ENCODE measurements at places on chromosomes 13 and 19. TPM values are rescaled to one million over a fixed set of nuclear protein-coding genes. Genes with fewer than 3 reads are reported as not detected.

- H3K4me3 ChIP-seq = no peak overlapping the region
- H3K27me3 ChIP-seq = no peaks in the 10 kb centered on the region
- no peaks in the 10 kb centered on the region for H3K4me1 ChIP-seq
- no peak overlapping the region for H3K27ac ChIP-seq
- DNase-seq = no peak
Observed at GRCh38 chr13:33799950-33800592, 17.9 kb upstream of the RFC3 start.

DNA sequence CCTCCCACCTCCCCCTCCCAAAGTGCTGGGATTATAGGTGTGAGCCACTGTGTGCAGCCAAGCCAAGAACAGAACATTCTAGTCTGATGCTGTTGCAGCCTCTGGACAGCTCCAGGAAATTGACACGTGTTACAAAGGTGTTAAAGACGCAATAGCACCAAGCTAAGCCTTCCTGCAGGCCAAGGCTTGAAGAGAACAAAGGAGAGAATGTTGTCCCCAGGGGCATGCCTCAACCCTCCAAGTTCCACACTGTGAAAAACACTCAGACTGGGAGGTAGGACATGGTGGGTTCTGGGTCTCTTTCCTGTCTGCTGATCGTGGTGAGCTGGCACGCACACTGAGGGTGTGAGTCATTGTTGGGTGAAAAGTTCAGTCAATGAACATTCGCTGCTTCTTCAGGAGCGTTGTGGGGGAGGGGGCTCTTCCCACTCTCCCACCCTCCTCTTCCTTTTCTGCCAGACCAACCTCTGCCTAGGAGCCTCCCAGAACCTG is 5.3 kb upstream of the PTPRS start:
- H3K36me3 ChIP-seq = no peaks in the 10 kb centered on the region
- no peaks in the 10 kb centered on the region for H3K4me1 ChIP-seq
- no peaks in the 10 kb centered on the region for H3K27me3 ChIP-seq
- DNase-seq = no peak
- H3K27ac ChIP-seq = no peak overlapping the region

GRCh38 chr13:110309661-110310524 is 2.8 kb downstream of the COL4A2 start:
- H3K27ac ChIP-seq = peak overlapping the region; percentile 48
- H3K27me3 ChIP-seq = no peaks in the 10 kb centered on the region
- no peaks in the 10 kb centered on the region for H3K4me1 ChIP-seq
- no peak overlapping the region for H3K4me3 ChIP-seq
- H3K36me3 ChIP-seq = no peaks in the 10 kb centered on the region

DNA sequence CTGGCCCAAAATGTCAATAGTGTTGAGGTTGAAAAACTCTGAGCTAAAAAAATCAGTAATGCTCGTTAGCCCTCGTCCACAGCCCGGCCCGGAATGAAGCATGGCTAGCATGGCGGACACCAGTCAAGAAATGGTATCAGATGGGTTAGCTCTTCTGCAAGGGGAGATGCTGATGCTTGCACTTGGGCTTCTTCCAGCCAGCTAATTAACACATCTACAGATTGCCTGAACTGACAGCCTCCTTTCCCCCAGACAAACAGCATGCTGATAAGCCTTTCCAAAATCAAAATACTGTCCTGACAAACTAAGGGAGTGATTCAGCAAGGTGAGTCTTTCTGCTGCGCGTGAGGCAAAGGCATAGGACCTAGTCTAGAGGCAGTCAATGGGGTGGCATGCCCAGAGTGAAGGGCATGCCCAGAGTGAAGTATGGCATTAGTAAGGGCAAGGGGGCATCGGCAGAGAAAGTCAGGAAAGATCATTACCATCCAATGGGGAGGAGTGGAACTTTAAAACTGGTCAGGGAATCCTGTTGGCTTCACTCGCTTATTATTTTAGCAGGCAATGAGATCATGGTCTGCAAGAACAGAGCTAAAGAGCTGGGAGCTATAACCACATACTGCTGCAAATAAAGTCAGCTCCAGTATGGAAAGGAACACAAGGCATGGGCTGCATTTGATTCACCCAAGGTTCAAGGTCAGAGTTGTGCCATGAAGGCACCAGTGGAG is 30.2 kb upstream of the UBE2L5 start:
- H3K4me1 ChIP-seq = no peaks in the 10 kb centered on the region
- no peaks in the 10 kb centered on the region for H3K27me3 ChIP-seq
- H3K36me3 ChIP-seq = no peaks in the 10 kb centered on the region
- H3K27ac ChIP-seq = no peak overlapping the region
- DNase-seq = no peak

The ISYNA1 gene
- 42.2 TPM for total RNA-seq

The IGFL2 gene
- not detected for total RNA-seq

The USHBP1 gene
- total RNA-seq = 1.2 TPM

The TEX29 gene
- total RNA-seq = not detected

The GPR183 gene
- 0.79 TPM for total RNA-seq

All from pancreas (tissue), 10 donors.